NB4 (cell line): ENCODE measurements at places on chromosomes 13 and 19.

DNA sequence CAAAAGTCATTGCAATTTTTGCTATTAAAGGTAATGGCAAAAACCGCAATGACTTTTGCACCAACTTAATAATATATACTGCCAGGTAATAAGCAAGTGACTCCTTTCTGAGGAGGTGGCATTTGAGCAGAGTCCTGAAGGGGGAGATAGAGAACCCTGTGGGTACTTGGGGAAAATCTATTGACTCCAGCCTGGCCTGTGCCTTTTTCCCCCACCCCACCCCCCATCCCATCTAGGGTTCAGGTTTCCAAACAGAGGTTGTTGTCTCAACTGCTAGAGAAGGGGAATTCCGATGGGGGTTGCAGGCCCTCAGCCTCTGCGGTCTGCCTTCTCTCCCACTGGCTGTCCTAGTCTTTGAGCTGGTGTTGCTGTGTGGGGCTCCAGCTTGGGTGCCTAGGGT is 11.5 kb downstream of the S1PR2 start:
- DNase-seq, result peak; percentile 78

DNA sequence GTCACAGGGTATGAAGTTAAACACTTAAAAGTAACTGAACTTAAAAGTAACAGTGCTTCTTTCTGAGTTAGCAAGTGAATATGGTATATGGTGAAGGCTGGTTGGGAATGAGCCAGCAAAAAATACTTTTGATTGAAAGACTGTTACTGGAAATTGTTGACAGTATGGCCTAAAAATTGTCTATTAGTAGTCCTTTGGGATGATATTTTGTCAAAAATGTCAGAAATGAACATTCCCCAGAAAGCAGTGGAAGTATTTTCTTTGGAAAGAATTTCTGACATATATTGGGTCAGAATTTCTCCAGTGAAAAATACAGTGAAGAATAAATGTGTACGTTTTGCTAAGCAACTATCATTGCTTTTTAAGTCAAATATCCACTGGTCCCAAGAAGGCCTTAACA is 860.5 kb downstream of the PCDH9 start:
- no peak for DNase-seq

- no peak for DNase-seq
These were observed 1.1 kb upstream of the ZNF581 start for GRCh38 chr19:55642153-55643002.

GRCh38 chr13:30697996-30698401 is 37.3 kb upstream of the ALOX5AP start:
- no peak for DNase-seq

DNA sequence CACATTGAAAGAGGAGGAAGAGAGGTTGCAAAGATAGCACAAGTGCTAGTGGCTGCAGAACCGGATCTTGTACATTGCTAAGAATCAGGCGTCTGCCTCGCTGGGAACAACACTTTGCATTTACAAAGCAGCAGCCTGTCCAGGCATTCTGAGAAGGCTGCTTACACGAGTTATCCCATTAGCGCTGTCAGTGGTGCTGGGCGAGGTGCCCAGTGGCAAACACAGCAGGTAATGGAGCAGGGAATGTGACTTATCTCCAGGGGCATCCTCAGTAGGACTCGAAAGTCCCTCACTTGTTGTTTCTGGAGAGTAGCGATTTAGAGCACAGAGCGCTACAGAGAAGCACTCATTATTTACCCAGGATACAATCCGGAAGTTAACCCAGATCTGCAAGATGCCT is 209.6 kb downstream of the OLFM4 start:
- DNase-seq, result no peak

- DNase-seq, result peak; percentile 65
These were observed 13.3 kb downstream of the ARRDC2 start for GRCh38 chr19:18021121-18021755.

DNA sequence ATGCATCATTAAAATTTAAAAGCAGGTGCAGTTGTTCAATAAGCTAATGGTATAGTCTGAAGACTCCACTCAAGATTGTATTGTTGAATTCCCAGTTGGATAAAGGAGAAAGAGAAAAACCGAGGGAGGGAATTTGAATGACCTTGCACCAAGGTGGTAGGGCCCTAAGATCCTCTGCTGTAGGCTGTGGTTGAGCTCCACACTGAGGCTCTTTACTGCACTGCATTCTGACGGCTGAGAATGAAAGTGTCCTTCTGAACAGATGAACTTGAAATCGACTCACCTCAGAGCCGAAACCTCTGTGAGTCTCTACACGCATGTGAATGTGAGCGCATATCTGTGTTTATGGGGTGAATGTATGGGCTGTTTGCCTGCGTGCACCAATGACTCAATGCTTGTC is 388.9 kb upstream of the DACH1 start:
- peak; percentile 30 for DNase-seq

DNA sequence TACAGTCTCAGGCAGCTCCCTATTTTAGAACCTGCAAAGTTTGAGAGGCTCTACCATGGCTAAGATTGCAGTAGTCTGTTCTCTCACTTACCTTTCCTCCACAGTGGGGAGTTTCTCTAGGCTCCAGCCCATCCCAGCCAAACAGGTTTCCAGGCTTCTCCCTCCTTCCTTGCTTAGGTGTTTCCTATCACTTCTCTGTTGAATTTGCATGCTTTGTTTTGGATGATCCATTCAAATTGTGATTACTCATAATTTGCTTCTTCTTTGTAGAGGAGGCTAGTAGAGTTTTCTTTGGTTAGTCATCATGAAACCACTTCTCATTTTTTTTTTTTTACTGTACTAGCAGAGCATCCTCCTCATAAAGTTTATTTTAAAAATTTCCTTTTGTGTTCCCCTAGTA is 1242.2 kb upstream of the MIR17HG start:
- DNase-seq, result no peak

DNA sequence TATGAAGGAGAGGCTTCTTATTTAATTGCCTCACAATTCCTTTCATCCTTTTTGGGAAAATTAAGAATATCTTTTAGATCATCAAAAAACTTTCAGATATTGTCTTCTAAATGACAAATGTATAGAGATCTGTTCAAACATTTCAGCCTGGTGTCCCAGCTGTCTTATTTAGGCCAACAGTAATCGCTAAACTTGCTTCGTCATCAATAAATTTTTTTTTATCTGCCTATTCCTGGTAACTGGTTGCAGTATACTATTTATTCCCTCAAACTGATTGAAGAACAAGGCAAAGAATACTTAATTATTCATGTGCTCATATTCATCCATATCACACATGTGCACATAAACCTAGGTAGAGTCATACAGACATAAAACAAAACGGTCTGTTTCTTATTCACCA is 5.3 kb upstream of the MYO16 start:
- no peak for DNase-seq

GRCh38 chr13:107276936-107277335 is 709.0 kb upstream of the ARGLU1 start:
- DNase-seq, result no peak

DNA sequence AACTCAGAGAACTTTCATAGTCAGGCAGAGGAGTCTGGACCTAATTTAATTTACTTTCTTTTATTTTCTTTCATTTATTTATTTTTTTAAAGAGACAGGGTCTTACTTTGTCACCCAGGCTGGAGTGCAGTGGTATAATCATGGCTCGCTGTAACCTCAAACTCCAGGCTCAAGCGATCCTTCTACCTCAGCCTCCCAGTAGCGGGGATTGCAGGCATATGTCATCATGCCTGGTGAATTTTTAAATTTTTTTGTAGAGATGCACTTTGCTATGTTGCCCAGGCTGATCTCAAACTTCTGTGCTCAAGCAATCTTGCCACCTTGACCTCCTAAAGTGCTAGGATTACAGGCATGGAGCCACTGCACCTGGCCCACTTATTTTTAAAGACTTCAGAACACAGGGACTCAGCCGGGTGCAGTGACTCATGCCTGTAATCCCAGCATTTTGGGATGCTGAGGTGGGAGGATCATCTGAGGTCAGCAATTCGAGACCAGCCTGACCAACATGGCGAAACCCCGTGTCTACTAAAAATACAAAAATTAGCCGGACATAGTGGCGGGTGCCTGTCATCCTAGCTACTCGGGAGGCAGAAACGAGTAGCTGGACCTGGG is 50.6 kb downstream of the KLF5 start:
- DNase-seq, result no peak

- no peak for DNase-seq
These were observed 27.3 kb downstream of the PTPRS start for GRCh38 chr19:5313307-5313706.

DNA sequence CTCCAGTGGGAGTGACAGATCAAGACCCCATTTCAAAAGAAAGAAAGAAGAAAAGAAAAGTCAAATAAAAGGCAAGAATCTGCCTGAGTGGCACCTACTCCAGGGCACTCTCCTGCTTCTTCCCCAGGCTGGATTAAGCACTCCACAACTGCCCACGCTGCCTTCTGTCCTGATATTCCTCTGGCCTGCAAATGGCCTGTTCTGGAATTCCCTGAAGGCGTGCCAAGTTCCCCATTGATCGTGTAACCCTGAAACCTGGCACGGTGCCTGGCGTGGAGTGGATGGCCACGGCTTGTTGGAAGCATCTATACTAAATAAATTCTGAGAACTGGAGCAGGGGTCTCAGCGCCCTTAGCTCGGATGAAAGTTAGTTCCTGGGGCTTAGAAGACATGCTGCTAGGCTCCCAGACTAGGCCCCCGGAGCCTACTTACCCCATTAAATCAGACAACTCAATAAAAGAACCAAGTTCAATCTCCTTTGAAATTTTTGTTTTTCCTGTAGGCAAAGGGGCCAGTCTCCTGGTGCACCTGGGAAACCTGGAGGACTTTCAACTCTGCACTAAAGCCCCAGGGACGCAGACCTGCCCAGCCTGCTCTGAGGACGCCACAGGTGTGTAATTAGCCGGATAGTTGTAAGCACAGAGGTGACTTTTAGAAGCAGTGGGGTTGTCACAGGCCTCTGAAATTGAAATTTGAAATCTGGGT is 21.9 kb downstream of the ANKRD27 start:
- DNase-seq, result no peak

- DNase-seq, result peak; percentile 61
These were observed 65.4 kb downstream of the GNG7 start for GRCh38 chr19:2636897-2637683.

GRCh38 chr13:59747529-59747928 is 416.2 kb downstream of the DIAPH3 start:
- peak; percentile 25 for DNase-seq

GRCh38 chr13:100350601-100351000 is 238.0 kb downstream of the GGACT start:
- no peak for DNase-seq

- DNase-seq, result no peak
These were observed 113.7 kb upstream of the OXGR1 start for GRCh38 chr13:97107815-97108529.

DNA sequence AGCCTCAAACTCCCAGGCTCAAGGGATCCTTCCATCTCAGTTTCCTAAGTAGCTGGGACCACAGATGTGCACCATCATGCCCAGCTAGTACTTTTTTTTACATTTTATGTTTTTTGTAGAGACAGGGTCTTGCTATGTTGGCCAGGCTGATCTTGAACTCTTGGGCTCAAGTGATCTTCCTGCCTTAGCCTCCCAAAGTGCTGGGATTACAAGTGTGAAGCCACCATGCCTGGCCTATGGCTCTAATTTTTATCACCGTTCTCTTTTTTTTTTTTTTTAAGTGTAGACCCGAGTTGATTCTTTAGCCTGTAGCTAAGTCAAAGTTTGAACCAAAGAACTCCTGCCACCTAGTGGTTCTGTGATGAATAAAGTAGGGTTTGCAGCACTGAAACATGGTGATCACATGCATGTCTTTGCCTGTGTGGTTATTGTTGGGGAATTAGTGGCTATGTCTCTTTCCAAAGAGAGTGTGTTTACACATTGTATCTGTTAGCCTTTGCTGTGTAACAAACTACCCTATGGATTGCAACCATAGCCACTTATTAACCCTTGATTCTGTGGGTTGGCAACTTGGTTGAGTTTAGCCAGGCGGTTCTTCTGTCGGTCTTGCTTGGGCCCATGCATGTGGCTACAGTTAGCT is 11.6 kb downstream of the NFILZ start:
- DNase-seq, result peak; percentile 83

GRCh38 chr13:25218019-25218418 is 45.9 kb upstream of the AMER2 start:
- DNase-seq, result peak; percentile 30
